HAP-1 (cell line): ENCODE measurements at places on chromosomes 13 and 19.

GRCh38 chr13:73861136-73861535, 273.1 kb downstream of the KLF12 start:
- DNase-seq = no peak

GRCh38 chr19:53958168-53958571, 4.6 kb upstream of the CACNG8 start:
- DNase-seq = no peak

- no peak for DNase-seq
Observed at GRCh38 chr13:76014406-76015318, 378.5 kb downstream of the LMO7 start.

DNA sequence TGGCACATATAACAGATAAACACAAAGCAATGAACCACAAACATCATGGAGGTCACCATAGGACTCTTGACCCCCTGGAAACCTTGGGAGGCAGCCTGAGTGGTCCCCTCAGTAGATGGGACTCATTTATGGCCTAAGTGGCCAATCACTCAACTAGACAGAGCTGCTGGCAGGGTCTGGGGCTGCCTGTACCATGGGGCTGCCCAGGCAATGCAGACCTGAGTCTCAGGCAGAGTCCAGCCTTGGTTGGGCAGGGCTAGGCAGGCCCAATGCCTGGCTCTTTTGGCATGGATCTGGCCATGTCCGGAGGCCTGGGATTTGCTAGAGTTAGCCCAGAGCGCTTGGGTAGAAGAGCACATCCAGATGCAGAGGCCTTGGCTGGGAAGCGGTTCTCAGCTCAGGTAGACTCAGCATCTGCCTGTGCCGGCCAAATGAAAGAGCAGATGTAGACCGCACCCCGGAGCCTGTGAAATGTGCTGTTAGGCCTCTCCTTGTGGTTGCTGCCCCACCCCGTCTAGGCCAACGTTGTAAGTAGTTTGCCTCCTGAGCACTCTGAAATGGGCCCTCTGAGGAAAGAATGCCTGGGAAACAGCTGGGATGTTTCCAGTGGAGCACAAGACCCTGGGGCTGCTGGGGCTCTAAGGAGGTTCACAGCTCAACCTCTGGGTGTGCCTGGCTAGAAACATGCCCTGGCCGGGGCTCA, 171.2 kb downstream of the ZNF536 start:
- DNase-seq = no peak

- DNase-seq = no peak
Observed at GRCh38 chr13:52414051-52414450, 8.1 kb upstream of the THSD1 start.

GRCh38 chr19:38265213-38265861, 964 bp downstream of the SPINT2 start:
- no peak for DNase-seq

DNA sequence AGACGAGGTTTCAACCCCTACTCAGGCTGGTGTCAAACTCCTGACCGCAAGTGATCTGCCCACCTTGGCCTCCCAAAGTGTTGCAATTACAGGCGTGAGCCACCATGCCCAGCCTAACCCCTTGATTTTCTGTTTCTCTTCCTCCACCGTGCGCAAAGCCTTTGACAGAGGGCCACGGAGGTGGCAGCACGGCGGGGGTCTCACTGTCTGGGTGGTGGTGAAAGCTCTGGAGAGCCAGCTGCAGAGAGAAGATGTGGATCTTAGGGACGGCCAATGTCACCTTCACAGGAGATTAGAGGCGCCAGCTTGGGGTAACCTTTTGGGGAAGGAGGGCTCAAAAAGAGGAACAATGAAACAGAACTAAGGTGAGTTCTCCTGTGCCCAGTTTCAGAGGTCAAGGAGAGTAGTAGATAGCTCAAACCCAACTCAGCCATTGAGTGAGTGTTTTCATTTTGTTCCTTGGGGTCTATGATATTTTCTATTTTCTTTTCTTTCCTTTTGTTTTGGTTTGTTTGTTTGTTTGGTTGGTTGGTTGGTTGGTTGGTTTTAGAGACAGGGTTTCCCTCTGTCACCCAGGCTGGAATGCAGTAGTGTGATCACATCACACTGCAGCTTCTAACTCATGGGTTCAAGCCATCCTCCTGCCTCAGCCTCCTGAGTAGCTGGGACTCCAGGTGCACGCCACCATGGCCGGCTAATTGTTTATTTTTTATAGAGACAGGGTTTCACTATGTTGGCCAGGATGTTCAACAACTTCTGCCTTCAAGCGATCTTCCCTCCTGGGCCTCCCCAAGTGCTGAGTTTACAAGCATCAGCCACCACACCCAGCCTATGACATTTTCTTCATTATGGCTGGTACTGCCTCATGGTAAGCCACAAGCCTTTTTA, 37.7 kb downstream of the GPR42 start:
- no peak for DNase-seq

GRCh38 chr13:23081220-23081619, 99.6 kb upstream of the SGCG start:
- no peak for DNase-seq

DNA sequence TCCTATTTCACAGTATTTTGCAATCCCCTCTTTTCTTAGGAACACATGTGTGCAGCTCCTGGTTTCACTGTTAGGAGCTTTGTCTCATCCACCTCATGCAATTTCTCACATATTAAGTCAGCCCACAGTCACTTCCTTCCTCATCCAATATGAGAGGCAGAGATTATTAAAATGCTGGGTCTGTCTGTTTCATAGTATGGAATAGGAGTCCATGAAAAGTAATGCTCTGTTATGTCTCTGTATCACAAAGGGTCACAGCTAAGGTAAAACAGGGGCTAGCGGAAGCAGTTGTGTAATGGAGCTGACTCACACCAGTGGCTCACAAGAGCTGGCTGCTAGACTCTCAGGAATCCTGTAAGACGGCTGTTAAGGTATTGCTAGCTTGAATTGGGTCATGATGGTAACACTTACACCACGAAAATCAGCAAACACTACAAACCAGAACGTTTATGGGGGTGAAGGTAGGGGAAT, 216.5 kb downstream of the EFNB2 start:
- no peak for DNase-seq

GRCh38 chr13:36536546-36536945, 104.3 kb downstream of the CCNA1 start:
- no peak for DNase-seq

DNA sequence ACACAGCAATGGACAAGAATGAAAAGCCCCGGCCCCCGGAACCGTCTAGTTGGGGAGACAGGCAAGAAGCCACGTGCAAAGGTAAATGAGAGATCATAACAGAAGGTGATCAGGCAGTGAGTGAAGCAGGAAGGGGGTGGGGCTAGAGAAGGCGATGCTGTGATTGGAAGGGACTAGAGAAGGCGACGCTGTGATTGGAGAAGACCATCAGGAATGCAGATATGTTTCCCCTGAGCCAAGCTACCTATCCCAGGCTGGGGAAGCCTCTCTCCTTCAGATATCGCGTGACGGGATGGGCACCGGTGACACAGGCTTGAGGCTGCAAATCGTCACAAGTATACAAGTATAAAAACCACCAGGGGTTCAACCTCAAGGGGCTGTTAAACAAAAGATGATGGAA, 21.8 kb downstream of the DCAF15 start:
- no peak for DNase-seq

DNA sequence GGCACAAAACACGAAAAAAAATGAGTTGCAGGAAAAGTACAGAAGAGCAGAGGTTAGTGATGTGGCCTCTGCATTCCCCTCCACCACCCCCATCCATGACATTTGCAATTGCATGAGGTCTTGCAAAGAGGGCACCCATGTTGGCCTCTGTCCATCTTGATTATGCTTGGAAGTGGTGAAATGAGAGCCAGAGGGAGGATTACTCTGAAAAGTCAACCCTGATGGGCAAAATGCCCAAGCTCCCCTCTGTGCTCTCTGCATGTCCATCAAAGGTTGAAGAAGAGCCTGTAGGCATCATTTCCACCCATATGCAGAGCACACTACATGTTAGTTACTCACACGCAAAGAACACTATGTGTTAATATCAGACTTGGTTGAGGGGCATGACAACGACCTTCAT, 71.4 kb downstream of the SLC15A1 start:
- no peak for DNase-seq

DNA sequence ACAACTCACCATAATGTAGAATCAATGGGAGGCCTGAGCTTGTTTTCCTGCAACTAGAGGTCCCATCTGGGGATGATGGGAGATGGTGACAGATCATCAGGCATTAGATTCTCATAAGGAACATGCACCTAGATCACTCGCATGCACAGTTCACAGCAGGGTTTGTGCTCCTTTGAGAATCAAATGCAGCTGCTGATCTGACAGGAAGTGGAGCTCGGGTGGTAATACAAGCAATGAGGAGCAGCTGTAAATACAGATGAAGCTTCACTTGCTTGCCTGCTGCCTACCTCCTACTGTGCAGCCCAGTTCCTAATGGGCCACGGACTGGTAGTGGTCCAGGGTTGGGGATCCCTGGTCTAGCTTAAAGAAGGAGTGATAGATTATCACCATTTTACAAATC, 33.0 kb downstream of the KPNA3 start:
- DNase-seq = no peak

DNA sequence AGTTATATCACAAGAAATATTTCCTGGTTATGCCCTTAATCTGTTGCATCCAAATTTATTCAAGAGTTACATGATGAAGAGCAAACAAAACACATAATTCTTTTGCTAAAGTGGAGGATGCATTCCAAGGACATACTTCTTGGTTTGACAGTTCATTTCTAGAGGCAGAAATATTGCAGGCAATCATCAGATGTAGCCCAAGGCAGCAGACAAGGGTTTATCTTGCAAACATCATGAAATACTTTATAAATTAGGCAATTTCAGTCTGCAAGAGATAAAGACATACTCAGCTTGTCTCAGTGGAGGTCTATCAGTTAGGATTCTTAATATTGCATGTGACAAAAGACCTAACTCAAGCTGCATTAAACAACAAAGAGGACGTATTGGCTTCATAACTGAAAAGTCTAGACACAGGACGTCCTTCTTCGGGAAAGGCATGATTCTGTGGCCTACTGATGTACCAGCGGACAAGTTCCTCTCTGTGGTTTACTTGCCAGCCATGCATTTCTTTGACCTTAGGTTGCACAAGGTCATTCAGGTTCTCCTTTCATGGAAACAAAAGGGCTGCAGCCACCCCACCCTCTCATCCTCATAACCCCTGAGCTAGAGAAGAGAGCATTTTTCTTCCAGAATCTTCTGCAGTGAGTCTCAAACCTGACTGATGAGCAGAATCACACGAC, 204.1 kb downstream of the KATNAL1 start:
- DNase-seq = no peak

GRCh38 chr13:67651908-67652465, 421.9 kb upstream of the PCDH9 start:
- no peak for DNase-seq

DNA sequence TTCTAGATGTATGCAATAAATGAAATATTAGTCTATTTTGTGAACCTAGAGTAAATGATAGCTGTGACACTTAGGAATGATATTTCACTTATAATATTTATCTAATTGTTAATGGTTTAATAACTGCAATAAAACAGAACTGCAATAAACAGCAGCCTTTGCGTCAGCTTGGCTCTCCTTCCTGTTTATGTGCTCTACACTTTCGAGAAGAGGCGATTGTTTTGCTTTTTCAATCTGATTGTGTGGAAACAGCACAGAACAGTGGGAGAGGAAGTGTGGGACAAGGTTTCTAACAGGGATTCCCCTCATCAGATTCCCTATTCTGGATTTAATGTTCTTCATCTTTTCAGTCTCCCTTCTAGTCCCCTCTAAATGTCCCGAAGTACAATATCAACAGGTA, 17.3 kb upstream of the TRPC4 start:
- DNase-seq = no peak

GRCh38 chr19:55597501-55597921, 1.8 kb downstream of the FIZ1 start:
- DNase-seq = no peak

DNA sequence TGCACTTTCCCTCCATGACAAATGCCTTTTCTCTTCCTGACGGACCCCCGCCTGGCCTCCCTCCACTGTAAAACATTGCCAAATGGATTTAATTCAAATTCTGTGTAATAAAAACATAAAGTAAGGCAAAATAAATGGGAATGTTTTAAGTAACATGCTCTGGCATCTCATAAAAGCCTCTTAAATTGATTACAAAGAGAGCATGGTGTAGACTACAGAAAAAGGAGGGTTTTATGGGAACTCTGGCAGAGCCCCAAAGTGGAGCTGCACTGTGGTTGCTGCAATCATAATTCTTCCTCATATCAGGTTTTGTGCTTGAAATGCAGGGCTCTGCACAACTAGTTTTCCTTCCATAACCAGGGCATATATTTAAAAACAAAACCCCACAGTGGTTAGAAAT, 44.3 kb upstream of the SIAH3 start:
- no peak for DNase-seq

DNA sequence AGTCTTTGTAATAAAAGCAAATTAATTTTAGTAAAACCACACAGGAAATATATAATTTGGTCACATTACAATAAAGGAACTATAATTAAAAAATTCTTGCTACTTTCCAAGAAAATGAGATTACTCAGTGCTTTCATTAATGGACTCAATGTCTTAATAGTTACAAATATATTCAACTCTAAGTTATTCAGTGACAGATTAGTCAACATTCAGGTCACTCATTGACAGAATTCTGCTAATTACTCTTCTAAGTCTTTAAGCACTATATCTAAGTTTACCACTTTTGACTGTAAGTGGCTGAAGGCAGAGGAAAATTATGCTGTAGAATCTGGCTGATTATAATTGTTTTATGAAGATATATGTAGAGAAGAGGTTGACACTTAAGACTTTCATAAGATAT, 1365.0 kb downstream of the EFNB2 start:
- no peak for DNase-seq

DNA sequence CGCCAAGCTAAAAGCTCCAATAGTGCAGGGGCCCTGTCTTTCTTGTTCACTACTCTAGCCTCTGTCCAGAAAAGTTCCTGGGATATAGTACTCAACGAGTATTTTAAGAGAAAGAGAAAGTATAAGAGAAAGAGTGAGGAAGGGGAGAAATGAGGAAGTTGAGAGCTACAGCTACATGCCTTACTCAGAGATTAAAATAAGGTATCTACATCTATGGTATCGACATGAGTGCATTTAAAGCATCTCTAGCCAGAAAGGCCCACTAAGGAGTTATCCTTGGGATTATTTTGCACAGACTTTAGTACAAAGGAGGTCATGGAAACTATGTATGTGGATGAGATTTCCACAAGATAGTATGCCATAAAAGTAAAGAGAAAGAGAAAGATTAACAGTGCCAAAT, 28.5 kb downstream of the MYCBP2 start:
- no peak for DNase-seq

DNA sequence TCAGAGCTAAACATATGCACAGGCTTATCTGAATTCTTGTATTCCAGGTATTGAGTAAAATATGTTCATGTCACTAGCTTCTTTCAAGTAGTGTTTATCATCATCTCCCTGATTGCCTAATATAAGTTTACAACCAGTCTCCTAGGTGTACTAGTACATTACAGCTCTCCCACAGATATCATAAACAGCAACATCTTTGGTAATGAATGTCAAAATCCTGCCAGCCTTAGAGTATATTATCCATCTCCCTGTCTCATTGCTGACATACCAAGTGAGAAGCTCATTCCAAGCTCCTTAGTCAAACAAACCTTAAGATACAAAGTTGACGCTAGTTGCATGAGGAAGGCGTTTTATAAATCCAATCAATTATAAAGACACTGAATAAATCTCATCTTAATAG, 689.1 kb upstream of the GPC6 start:
- DNase-seq = no peak
